AG08395 (cell line): ENCODE measurements at places on chromosomes 6 and 20.
A peak's percentile ranks its signal among the peaks of the same experiment; 100 is the strongest.

- DNase-seq = no peak
Measured at GRCh38 chr6:151497905-151498304, 4.1 kb downstream of the CCDC170 start.

GRCh38 chr6:130128326-130128725 lies 94.4 kb downstream of the SAMD3 start:
- no peak for DNase-seq

GRCh38 chr6:137693711-137694110 lies 173.3 kb upstream of the TNFAIP3 start:
- DNase-seq = no peak

DNA sequence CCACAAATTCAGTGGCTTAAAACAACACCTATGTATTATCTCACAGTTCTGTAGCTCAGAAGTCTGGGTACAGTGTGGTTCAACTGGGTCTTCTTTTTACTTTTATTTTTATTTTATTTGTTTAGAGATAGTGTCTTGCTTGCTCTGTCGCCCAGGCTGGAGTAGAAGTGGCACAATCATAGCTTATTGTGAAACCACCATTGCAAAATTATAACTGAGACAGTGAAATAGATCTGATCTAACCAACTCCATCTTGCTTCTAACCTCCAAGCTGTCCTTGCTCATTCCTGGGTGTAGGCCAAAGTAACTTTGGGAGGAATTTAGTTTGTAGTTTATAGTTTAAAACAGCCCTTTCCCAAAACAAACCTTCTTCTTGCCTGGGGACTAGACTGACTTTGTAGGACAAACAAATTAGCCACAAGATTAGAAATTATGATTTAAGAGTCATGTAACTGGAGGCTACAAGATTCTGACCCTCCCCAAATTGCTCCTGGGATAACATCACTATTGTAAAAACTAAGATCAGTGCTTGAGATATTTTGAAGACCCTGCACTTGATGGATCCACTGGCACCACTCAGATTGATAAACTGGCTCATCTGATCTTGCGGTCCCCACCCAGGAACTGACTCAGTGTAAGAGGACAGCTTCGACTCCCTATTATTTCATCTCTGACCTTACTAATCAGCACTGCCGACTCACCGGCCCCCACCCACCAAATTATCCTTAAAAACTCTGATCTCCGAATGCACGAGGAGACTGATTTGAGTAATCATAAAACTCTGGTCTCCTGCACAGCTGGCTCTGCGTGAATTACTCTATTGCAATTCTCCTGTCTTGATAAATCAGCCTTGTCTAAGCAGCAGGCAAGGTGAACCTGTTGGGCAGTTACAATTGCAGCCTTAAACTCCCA lies 193.4 kb upstream of the CDYL start:
- no peak for DNase-seq

DNA sequence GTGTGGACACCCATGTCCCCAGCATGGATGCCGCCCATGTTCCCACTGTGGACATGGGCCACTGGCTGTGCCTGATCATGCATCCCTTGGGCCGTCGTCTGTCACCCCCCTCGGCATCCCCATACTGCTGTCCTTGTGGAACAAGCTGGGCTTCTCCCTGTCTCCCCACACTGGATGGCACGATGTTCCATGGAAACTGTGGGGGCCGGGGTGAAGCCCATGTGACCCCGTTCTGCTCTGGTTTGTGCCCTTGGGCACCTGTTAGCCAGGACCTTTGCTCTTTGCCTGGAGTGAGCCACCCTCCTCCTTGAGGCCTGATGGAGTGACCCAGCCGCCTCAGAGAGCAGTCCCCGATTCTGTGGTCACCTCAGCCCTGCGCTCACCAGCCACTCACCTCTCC lies 7.6 kb upstream of the FRMD1 start:
- no peak for DNase-seq

DNA sequence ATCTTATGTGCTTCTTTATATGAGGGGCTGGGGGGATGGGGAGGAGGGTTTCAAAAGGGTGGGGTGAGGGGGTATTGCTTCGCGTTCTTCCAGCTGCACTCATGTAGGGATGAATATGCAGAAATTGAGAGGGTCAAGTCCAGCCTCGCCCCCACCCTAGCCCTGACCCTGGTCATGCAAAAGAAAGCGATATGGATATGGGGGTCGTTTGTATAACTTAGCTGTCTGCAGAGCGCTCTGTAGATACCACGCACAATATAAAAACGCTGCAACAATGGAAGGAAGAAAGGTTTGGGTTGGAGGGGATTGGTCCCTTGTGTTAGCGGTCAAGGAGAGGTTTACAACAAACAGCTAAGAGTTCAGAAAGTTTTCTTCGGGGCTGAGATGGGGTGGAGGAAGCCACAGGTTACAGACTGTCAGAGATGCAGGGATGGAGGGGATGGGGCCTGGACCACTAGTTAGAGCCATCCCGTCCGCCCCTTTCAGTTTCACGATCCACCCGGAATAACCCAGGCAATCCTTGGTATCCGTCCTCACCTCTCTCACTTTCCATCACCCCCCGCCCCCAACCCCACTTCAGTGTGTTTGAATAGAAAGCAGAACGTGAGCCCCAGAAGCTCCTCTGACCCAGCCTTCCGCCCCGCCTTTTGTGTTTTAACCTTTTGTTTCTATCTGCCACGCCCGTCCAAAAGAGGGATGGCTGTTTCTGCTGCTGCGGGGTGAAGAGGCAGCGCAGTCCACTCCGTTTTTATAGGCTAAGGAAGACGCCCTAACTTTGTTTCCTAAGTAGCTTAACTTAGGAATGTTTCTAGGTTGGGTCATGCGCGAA lies 73.5 kb downstream of the SOX4 start:
- no peak for DNase-seq

GRCh38 chr6:55034752-55035151 lies 139.6 kb upstream of the HCRTR2 start:
- no peak for DNase-seq

GRCh38 chr6:99522531-99522930 lies 7.3 kb upstream of the USP45 start:
- DNase-seq = peak; percentile 3

DNA sequence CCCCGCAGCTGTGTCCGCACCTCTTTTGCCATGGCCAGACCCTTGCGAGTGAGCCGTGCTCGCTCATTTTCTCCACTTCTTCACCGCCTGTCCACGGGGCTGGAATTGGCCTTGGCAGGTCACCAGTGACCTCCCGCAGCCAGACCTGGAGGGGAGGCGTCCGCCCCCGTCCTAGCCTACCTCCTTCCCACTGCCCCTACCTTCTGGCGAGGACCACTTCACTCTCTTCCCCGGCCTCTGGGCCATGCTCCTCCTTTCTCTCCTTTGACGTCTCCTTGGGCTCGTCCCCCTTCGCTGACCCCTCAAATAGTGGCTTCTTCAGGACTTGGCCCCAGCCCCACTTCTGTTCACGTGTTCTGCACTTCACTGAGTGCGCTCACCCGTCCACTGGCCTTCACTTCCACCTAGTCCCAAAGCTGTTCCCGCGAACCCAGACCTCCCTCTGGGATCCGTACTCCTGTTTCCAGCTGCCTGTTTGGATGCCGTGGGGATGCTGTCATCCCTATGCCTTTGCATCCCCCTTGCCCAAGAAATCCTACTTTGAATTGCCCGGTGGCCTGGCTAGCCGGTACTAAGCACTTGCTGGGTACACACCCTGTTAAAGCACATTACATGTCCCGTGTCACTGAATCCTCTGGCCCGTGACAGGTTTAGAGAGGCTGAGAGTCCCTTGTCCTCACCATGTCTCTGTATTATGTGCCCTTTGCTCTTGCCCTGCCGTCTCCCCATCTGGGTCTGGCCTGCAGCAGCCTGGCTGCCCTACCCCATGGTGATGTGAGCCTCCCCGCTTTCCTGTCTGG lies 33.0 kb downstream of the SPATA2 start:
- DNase-seq = no peak

DNA sequence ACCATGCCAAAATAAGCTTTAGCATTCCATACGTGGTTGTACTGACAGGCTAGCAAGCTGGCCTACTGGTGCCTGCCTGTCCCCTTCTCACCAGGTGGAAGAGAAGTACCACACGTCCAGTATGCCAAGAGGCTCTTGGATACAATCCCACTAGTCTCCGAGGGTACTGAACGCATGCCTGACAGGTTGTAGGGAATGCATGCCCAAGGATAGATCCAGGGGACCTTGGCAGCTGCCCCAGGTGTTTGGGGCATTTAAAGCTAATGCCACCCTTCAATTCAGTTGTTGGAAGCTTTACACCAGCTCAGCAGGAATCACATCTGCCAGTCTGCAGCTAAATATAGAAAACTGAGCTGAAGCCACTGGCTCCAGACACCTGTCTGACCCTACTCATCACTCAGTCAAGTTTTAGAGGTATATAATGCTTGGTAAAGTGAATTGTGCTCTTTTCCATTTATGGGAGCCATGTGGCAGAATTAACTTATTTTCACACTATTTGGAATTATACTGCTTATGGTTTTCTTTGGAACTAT lies 4.9 kb downstream of the TUBB2B start:
- no peak for DNase-seq

DNA sequence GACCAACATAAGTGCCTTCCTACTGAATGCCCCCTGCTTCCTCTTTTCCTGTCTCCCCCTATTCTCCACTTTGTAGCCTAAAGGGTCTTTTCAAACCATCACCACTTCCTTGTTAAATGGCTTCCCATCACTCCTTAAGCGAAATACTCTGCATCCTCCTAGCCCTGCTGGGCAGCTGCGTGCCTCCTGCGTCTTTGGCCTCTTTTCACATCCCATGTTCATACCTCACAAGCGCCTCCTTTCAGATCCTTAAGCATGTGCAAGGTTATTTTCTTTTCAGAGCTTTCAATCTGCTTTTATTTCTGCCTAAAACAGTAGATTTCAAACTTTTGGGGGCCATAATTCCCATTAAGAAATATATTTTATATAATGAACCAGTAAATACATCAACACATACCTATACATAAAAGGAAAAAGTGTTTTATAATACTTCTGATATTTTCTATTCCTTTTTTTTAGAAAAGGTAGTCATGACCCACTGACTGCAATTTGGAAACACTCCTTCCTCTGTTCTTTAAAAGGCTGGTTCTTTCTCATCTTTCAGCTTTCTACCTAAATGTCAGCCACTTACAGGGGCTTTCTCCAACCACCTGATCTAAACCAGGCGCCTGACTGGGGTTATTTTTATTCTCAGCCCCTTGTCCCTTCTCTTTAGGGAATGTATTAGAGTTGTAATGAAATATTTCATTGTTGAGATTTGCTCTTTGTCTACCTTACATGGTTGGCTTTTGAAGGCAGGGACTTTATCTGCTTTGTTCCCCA lies 84.1 kb downstream of the PRDM1 start:
- no peak for DNase-seq

GRCh38 chr20:19213946-19214490 lies 1.6 kb downstream of the SLC24A3 start:
- DNase-seq = no peak

- DNase-seq = no peak
Measured at GRCh38 chr6:96074006-96074405, 58.2 kb downstream of the FUT9 start.

DNA sequence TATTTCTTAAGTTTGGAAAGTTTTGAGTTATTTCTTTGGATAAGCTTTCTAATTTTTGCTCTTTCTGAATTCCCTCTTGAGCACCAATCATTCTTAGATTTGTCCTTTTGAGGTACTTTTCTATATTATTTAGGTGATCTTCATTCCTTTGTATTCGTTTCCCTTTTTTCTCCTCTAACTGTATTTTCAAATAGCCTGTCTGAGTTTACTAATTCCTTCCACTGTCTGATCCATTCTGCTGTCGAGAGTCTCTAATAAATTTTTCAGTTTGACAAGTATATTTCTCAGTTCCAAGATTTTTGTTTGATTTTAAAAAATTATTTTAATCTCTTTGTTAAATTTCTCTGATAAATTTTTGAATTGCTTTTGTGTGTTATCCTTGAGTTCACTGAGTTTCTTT lies 16.3 kb upstream of the ZNF311 start:
- DNase-seq = no peak

GRCh38 chr6:113414511-113414910 lies 442.6 kb upstream of the MARCKS start:
- peak; percentile 61 for DNase-seq

- DNase-seq = no peak
Measured at GRCh38 chr20:45049904-45050471, 50.9 kb downstream of the KCNS1 start.

DNA sequence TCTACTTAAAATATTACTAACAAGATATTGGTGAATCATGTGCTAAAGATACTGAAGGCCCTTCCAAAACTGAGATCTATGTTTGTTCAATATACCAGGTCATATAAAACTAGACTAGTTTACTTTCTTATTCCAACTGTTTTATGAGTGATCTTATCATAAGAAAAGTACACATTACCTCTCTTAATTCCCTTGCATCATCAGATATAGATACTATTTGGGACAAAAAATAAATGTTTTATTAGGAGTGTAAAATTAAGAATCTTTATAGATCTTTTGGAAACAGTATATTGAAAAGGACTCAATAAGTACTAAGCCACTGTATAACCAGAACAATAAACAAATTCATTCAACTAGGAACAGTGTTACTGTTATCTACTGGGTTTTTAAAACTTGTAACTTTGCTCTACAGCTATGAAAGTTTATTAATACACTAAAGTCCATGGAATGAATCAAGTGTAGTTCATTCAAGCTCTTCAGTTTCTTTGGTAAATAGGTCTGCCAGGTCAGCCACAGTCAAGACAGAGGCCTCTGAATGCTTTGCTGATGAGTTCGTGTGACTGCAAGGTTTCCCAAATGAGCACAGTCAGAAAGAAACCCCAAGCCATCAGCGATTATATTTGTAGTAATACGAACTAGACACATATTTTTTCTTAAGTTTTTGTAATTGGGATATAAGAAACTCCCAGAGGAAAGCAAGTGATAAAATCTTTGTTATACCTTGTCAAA lies 71.8 kb upstream of the FBXO30 start:
- no peak for DNase-seq

GRCh38 chr20:63942250-63942951 lies 13.8 kb downstream of the UCKL1 start:
- peak; percentile 43 for DNase-seq
